ENCODE measurements at places on chromosomes 1 and 21.
A peak's percentile ranks its signal among the peaks of the same experiment; 100 is the strongest.

- peak; percentile 28 for DNase-seq
Measured at GRCh38 chr1:198741744-198742143, 102.9 kb downstream of the PTPRC start.

DNA sequence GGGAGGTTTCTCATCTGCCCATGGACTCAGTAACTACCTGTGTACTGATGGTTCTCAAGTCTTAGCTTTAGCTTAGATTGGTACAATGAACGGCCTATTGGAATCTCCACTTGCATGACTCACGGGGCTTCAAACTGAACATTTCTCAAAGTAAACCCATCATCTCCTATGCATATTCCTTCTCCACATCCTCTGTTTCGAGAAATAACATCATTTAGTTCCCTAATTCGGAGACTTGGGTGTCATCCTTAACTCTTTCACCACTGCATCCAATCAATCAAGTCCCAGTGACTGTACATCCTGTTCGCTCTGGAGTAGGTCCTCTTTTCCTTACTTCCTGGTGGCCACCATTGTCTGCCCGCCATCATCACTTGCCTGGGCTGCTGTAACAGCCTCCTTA is 55.8 kb downstream of the LGR6 start:
- DNase-seq: no peak

- peak; percentile 48 for DNase-seq
Measured at GRCh38 chr1:97144527-97144926, 422.9 kb downstream of the PTBP2 start.

DNA sequence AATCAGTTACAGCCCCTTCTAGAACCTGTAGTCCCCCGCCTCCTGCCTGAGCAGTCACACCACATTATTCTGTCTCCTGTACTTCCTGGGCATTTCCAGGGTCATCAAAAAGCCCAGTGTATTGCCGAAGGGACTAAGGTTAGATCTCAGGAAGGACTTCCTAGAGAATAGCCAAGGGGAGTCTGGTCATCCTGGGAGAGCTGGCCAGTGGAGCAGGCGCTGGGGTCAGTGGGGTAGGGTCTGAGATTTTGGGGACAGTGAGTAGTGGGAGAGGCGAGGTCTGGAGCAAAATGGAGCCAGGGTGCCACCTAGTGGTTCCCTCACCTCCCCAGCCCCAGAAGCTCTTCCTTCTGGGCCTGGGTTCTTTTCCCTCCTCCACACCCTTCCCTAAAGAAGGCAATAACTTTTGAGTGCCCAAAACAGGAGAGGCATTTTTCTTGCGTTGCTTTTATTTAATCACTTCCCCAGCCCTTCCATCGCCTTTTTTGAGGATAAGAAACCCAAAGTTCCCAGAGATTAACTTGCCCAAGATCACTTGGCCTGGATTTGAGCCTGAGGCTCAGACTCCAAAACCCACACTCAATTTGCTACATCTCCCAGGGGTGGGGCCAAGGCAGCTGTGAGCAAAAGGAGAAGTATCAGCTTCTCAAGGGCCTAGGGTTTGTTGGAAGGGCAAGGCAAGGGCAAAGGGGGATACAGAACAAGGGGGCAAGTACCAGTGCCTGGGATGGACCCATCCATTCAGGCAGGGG is 7.3 kb upstream of the PMVK start:
- no peak for DNase-seq

GRCh38 chr21:35814858-35815619 is 245.3 kb downstream of the SETD4 start:
- no peak for DNase-seq

DNA sequence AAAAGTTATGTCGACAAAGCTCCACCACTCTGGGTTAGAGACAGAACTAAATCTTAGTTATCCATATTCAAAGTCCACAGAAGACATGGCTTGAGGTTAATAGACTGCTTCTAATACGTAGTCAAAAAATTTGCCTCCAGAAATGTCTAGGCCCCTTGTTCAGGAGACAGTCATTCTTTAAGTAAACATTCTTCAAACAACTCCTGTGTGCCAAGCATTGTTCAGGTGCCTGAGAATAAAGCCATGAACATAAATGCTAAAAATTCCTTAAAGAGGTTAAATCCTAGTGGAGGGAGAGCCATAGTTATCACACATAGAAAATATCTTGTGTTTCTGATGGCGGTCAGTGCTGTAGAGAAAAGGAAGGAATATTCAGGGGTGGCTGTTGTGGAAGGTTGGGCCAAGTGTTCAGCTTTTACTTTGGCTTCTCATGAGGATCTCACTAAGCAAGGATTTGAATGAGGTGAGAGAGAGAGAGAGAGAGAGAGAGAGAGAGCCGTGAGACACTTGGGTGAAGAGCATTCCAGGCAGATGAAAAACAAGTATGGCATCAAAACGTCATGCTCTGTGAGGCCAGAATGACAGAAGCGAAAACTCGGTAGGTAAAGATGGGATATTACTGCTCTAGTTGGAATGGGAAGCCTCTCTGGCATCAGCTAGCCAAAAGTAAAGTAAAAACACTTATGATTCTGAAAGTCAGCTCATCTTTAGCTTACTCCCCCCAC is 187.1 kb downstream of the GREM2 start:
- no peak for DNase-seq

- no peak for DNase-seq
Measured at GRCh38 chr1:207026104-207026534, 6.4 kb downstream of the C1orf116 start.

DNA sequence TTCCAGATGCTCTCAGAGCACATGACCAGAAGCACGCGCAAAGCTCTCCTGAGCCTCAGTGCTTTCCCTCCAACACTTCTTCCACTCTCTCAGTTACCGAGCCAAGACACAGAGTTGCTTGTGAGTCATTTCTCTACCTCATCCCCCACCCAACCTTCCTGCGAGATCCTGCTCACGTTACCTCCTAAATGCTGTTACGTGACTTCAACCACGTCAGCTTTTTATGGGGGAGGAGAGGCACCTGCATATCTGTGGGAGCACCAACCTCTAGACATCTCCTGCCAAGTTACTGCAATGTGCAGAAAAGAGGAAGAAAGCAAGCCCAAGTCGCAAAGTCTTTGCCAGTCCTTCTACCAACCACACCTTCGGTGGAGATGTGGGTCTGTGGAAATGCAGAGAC is 27.2 kb upstream of the ERG start:
- DNase-seq: peak; percentile 4

- no peak for DNase-seq
Measured at GRCh38 chr1:203273869-203274602, 31.3 kb upstream of the BTG2 start.

GRCh38 chr1:79496129-79496528 is 489.6 kb upstream of the ADGRL4 start:
- no peak for DNase-seq

DNA sequence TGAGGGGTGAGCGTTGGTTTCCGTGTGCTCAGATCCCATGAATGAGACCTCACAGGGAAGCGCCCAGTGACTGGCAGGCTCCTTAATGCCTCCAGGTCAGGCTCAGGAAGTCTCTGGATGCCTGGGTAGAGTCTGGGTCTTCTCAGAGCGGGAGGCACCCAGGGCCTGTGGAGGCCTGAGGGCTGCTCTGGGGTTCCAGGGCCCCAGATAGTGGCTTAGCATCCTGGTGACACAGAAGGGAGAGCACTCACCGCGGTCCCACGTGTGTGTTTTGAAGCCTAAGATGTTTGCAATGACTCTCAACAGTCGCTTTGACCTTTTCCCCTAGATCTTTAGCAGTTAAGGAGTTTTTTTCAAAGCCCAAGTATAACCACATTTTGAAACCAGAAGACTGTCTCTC is 25.0 kb downstream of the PRMT2 start:
- no peak for DNase-seq

- DNase-seq: no peak
Measured at GRCh38 chr1:209363112-209363511, 220.4 kb upstream of the CAMK1G start.

GRCh38 chr1:26387447-26387846 is 14.9 kb upstream of the ZNF683 start:
- DNase-seq: peak; percentile 86

DNA sequence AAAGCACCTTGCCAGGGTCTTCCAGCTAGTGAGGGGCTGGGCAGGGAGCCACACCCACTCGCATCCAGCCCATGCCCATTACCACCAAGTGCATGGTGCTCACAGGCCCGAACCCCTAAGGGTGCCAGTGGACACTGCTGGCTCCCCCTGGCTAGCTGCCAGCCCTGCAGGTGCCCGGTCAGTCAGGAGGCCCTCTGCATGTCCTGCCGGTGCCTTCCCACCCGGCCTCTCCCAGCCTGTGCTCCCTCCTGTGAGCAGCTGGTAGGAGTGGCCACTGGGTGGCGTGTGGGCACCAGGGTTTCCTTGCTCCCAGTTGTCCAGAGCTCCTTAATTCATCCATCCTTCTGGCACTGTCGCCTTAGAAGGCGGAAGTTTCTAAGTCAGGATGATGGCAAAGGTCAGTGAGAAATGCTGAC is 33.4 kb downstream of the QSOX1 start:
- DNase-seq: peak; percentile 54

DNA sequence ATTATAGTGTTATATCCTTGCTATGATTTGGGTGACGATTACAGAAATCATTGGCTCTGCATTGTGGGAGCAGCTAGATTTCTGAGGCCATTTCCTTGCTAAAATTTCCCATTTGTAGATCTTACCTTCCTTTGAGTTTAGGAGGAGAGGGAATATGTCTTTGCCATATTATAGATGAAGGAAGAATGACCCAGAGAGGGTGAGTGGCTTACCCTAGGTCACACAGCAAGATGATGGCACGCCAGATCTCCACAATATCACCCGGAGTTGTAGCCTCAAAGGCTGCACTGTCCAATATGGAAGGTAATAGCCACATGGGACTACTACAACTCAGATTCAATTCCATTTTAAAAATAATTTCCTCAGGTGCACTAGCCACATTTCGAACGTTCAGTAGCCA is 10.3 kb downstream of the CNTN2 start:
- no peak for DNase-seq

DNA sequence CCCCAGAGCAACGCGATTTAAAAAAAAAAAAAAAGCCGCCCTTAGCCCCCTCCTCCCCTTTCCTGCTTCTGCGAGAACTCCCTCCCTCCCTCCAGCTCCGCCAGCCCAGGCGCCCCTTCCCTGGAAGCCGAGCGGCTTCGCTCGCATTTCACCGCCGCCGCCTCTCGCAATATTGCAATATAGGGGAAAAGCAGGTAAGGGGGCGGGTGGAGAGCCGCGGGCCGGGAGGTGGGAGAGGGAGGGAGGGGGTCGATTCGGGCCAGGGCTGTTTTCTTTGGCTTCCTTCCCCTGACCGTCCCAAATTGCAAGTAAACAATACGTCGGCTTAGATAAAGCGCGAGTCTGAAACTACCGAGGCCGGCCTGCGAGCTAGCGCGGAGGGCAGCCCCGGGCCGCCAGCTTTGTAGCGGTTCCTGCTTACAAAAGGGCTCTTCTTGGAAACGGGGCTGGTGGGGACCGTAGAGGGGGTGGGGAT is 408 bp downstream of the LMO4 start:
- DNase-seq: peak; percentile 8

DNA sequence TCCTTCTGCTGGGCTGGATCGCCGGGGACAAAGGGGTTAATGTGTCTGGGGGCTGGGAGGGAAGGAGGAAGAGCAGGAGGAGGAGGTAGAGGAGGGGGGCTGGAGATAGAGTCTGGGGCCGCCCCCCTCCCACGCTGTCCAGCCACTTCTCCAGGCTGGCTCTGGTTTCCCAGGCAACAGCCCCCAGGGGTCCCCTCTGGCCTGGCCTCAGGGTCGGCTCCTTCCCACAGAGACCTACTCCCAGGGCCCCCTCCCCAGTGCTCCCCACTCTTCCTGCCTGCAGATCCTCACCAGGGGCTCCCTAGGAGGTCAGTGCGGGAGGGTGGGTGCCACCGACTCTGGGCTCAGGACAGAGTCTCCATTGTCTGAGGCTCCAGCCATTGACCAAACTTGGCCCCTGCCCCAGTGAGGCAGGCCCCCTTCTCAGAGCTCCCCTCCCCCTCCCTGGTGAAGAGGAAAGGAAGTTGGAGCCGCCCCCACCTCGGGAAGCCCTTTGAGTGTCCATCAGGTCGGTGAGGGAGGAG is 34.1 kb downstream of the ARHGEF10L start:
- DNase-seq: no peak

DNA sequence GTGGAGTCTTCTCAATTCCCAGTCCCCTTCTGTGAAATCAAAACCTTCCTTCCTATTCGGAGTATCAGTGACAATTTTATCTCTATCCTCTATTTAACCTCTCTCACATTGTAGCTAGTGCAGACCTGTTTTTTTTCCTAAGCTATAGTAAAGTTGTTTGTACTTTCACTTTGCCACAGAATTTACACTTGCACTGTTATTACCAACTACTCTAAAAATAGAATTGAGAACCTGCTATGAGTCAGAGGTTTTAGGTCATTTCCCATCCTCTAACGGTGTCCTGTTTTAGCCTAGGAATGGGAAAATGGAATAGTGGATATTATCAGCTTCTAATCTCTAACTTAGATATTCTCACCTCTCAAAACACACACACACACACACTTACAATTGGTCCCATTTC is 862.7 kb downstream of the NCAM2 start:
- DNase-seq: peak; percentile 6

GRCh38 chr1:234096161-234096770 is 191.8 kb downstream of the SLC35F3 start:
- no peak for DNase-seq

DNA sequence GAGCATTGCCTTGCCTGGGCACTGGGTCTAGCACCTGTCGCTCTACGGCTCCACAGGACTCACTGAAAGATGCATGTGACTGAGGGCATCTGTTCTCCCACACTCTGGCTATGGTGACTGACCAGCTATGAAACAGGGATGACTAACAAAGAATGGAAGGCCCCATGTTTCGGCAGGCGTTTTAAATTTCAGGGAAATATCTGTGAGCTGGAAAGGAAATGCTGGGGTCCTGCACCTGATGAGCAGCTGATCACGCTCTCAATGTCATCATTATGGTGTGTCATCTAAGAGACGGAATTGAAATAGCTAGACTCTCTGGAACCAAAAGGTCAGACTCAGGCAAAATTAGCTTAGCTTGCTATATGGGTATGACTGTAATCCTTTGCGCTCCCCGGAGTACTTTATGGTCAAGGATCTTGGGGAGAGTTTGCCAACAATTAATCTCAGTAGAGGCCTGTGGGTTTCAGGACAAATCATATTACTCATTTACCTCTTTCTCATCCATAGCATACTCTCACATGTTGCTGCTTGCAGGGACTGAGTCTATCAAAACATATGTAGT is 24.5 kb upstream of the PALMD start:
- DNase-seq: no peak

- DNase-seq: no peak
Measured at GRCh38 chr1:165444897-165445370, at the start of gene RXRG. Gene RXRG, minus strand, starts transcription at chr1:165445126. Its CDS starts 233 bp downstream, at chr1:165444893.

DNA sequence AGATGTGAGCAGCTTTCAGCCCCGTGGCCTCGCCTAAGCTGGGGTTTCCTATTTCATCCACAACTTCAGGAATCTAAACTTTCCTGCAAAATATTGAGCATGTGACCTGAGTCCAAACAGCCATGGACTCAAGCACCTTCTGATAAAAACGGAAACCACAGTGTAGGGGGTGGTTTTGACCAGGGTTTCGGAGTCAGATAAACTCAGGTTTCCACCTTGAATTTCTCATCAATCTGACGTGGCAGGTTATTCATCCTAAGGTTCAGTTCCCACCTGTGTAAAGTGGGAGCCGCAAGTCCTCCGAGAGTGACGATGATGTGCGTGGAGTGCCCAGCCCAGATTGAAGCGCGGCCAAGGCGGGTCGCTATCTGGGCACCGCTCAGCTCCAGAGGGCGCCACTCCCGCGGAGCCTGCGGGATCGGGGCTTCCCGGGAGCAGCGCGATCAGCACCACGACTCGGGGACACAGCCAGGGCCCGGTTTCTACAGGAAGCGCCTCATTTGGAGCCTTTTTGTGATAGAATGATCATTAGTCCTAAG is 871 bp upstream of the ETS2 start:
- peak; percentile 82 for DNase-seq
